ENCODE measurements at places on chromosomes 5 and 9. TPM values are rescaled to one million over a fixed set of nuclear protein-coding genes. Genes with fewer than 3 reads are reported as not detected.
A peak's percentile ranks its signal among the peaks of the same experiment; 100 is the strongest.

- DNase-seq, result peak; percentile 47
- H3K4me1 ChIP-seq, result peaks cover 30% of the 10 kb centered on the region
- H3K27me3 ChIP-seq, result no peaks in the 10 kb centered on the region
- H3K36me3 ChIP-seq, result no peaks in the 10 kb centered on the region
Observed at GRCh38 chr9:94675008-94675881, 35.9 kb upstream of the FBP1 start.

- H3K27ac ChIP-seq, result no peak overlapping the region
- DNase-seq, result no peak
- H3K27me3 ChIP-seq, result no peaks in the 10 kb centered on the region
- peaks cover 15% of the 10 kb centered on the region for H3K36me3 ChIP-seq
- no peaks in the 10 kb centered on the region for H3K4me1 ChIP-seq
- no peak overlapping the region for H3K4me3 ChIP-seq
Observed at GRCh38 chr9:125965477-125965876, 218.3 kb downstream of the PBX3 start.

- H3K27ac ChIP-seq, result no peak overlapping the region
- H3K27me3 ChIP-seq, result peaks cover 65% of the 10 kb centered on the region
- no peaks in the 10 kb centered on the region for H3K4me1 ChIP-seq
- H3K4me3 ChIP-seq, result no peak overlapping the region
- no peaks in the 10 kb centered on the region for H3K36me3 ChIP-seq
Observed at GRCh38 chr5:1886846-1887587, 4.3 kb upstream of the IRX4 start.

GRCh38 chr5:172823840-172824362 lies 10.2 kb upstream of the ERGIC1 start:
- no peak for DNase-seq
- no peak overlapping the region for H3K4me3 ChIP-seq
- no peak overlapping the region for H3K27ac ChIP-seq
- H3K4me1 ChIP-seq, result peaks cover 25% of the 10 kb centered on the region

DNA sequence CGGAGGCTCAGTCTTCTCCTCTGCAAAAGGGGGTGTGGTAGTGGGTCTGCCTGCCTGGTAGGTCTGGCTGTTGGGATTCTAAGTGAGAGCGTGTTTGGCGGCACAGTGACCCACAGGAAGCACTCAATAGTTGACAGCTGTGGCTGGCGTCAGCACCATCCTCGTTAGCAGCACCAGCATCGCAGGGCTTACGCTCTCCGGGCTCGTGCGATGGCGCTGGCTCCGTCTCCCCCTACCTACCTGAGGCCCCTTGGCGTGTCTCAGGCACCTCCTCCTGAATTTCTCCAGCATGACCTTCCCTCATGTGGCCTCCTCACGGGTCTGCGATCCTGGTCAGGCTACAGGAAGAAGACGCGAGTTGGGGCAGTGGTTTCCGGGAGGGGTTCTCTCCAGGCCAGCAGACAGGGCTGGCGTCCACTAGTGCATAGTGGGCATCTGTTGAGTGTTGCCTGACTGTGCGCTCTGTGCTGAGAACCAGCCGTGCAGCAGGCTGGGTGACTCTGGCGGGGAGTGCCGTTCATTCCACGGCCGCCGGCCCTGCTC lies 66.9 kb downstream of the HMCN2 start:
- no peaks in the 10 kb centered on the region for H3K36me3 ChIP-seq
- H3K27me3 ChIP-seq, result peaks cover 13% of the 10 kb centered on the region
- no peak overlapping the region for H3K27ac ChIP-seq
- no peak overlapping the region for H3K4me3 ChIP-seq
- DNase-seq, result no peak
- H3K4me1 ChIP-seq, result peaks cover 10% of the 10 kb centered on the region

GRCh38 chr5:151154931-151155774 lies 2.4 kb downstream of the ANXA6 start:
- no peaks in the 10 kb centered on the region for H3K27me3 ChIP-seq
- no peaks in the 10 kb centered on the region for H3K36me3 ChIP-seq
- peak overlapping the region; percentile 66 for H3K27ac ChIP-seq

DNA sequence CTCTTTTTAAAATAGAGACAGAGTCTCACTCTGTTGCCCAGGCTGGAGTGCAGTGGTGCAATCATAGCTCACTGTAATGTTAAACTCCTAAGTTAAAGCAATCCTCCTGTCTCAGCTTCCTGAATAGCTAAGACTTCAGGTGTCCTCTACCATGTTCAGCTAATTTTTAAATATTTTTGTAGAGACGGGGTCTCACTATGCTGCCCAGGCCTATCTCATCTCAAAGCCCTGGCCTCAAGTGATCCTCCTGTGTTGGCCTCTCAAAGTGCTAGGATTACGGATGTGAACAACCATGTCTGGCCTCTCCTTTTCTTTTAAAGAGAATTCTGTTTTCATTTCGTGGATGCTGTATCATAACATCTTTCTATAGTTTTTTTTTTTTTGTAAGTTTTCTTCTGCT lies 11.7 kb downstream of the STX17 start:
- no peak for DNase-seq
- H3K27ac ChIP-seq, result no peak overlapping the region
- no peaks in the 10 kb centered on the region for H3K27me3 ChIP-seq
- no peaks in the 10 kb centered on the region for H3K4me1 ChIP-seq
- peaks cover 26% of the 10 kb centered on the region for H3K36me3 ChIP-seq
- H3K4me3 ChIP-seq, result no peak overlapping the region

- no peaks in the 10 kb centered on the region for H3K27me3 ChIP-seq
- no peak overlapping the region for H3K27ac ChIP-seq
- H3K4me3 ChIP-seq, result no peak overlapping the region
Observed at GRCh38 chr9:6838158-6838557, 80.4 kb downstream of the KDM4C start.

- no peaks in the 10 kb centered on the region for H3K36me3 ChIP-seq
- H3K27me3 ChIP-seq, result no peaks in the 10 kb centered on the region
- H3K4me3 ChIP-seq, result no peak overlapping the region
- peaks cover 61% of the 10 kb centered on the region for H3K4me1 ChIP-seq
- no peak for DNase-seq
Observed at GRCh38 chr5:96292582-96293247, 140.3 kb downstream of the PCSK1 start.

The ZFP37 gene
- 1.7 TPM for total RNA-seq

The GABBR2 gene
- total RNA-seq, result 10.2 TPM

The INSL4 gene
- total RNA-seq, result not detected

The HDHD3 gene
- total RNA-seq, result 13.2 TPM
